ENCODE measurements at places on chromosomes 6 and 20.

GRCh38 chr6:147158881-147159280 lies 45.3 kb upstream of the STXBP5 start:
- no peak overlapping the region for H3K27ac ChIP-seq
- DNase-seq: no peak
- H3K36me3 ChIP-seq: no peaks in the 10 kb centered on the region
- H3K27me3 ChIP-seq: no peaks in the 10 kb centered on the region
- H3K4me1 ChIP-seq: no peaks in the 10 kb centered on the region

- peak overlapping the region; percentile 51 for H3K4me3 ChIP-seq
- H3K36me3 ChIP-seq: no peaks in the 10 kb centered on the region
- no peak overlapping the region for H3K27ac ChIP-seq
- H3K4me1 ChIP-seq: peaks cover 20% of the 10 kb centered on the region
- peaks cover 72% of the 10 kb centered on the region for H3K27me3 ChIP-seq
- DNase-seq: peak; percentile 11
These were observed 4.1 kb downstream of the LINC00237 start for GRCh38 chr20:21101932-21102575.

DNA sequence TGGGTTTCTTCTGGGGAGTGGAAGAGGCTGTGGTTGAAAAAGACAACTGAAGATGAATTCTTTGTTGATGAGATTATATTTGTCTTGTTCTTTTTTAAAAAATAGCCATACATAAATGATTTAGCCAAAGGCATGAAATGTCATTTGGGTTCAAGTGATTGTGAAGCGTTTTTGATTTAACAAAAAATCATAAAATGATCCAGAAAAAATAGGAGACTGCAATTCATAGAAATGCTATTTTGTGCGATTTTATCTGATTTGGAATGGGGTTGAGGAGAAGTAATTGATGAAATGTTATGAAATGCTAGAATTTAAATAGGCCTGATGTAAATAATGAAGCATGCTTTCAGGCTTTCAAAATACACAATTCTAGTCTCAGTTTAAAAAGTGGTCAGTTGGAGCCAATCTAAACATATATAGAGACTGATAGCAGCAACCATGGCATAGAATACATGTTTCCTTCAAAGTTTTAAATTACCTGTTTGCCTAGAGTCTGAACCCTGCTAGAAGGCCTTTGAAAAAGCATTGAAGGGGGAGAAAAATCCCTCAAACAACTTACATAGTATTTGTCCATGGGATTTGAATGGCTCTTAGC lies 21.8 kb downstream of the PFDN4 start:
- H3K27ac ChIP-seq: no peak overlapping the region
- H3K36me3 ChIP-seq: no peaks in the 10 kb centered on the region
- no peak for DNase-seq
- no peak overlapping the region for H3K4me3 ChIP-seq

DNA sequence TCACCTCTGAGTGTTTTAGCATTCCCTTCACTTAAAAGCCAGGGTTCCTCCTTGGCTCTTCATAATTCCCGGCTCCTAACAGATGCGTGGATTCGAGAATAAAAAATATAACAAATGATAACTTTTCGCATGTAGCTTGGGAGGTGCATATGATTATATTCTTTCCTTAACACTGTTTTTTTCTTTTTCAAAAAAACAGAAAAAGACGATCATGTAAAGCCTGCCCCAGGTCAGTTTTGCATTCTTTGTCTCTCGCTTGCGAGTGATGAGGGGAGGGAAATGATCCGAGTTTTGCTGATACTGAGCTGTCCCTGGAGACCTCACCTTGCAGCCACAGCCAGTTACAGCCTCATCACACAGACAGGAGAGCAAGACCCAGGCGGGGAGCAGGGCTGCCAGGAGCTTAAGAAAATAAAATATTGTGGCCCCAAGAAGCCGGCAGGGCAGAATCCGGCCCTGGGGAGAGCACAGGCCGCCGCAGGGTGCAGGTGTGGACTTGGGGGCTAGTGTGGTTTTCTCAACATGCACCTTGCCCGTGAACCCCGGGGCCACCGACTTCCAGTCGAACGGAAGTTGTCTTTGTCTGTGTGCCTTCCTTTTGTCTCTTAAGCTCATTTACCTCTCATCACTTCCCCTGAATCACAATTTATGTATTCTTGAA lies 301.8 kb downstream of the TAF4 start:
- no peaks in the 10 kb centered on the region for H3K36me3 ChIP-seq
- H3K27ac ChIP-seq: no peak overlapping the region
- no peak overlapping the region for H3K4me3 ChIP-seq
- H3K27me3 ChIP-seq: no peaks in the 10 kb centered on the region
- H3K4me1 ChIP-seq: no peaks in the 10 kb centered on the region
- DNase-seq: no peak

DNA sequence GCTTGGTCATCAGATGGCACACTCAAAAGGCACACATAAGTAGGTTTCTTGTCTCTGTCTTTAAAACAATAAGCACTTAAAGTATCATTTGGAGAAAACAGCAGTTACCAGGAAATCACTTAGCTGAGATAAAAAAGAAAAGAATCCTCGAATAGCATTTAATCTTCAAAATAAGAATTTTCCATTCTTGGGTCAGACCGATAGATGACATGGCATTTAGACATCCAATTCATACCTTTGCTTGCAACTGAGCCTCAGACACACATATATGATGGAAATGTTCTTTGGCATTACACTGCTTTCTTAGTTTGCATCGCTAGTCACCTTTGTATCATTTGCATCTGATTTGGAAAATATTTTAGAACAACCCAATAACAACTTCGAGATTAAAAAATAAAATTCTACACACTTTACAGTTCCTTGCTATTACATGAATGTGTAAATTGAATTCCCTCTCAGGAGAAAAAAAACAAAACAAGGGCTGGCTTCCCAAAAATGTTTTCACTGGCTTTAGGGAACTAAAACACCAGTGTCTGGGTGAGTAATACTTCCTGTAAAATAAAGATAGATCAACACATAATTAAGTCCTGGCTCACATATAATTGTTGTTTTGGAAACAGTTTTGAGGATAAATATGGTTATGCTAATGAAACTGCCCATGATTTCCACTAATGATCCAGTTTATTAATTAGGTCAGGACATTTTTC lies 1.3 kb upstream of the RNF217 start:
- DNase-seq: no peak
- H3K27me3 ChIP-seq: no peaks in the 10 kb centered on the region
- no peaks in the 10 kb centered on the region for H3K36me3 ChIP-seq
- no peaks in the 10 kb centered on the region for H3K4me1 ChIP-seq
- no peak overlapping the region for H3K27ac ChIP-seq

GRCh38 chr6:35508542-35508941 lies 4.2 kb downstream of the TULP1 start:
- no peaks in the 10 kb centered on the region for H3K36me3 ChIP-seq
- H3K27me3 ChIP-seq: no peaks in the 10 kb centered on the region
- H3K4me1 ChIP-seq: no peaks in the 10 kb centered on the region
- no peak for DNase-seq
- H3K27ac ChIP-seq: no peak overlapping the region
- no peak overlapping the region for H3K4me3 ChIP-seq

DNA sequence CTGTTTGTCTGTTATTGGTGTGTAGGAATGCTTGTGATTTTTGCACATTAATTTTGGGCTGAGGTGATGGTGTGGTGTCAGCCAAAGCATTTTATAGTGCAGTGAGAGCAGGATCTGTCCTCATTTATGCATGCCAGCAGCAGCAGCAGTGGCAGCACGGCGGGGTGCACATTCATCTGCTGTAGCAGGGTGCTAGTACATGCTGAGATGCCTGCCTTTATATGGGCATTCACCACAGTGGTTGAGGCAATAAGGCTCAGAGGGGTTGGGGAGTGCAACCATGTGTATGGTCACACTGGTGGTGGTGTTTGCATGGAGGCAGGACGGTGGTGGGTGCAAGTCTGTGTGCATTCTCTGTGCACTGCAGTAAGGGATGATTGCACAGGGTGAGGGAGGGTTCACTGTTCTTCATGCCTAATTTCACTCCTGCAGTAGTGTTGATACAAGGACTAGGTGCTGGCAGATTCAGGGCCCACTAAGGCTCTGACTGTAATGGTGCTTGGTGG lies 129.3 kb upstream of the SYNCRIP start:
- no peaks in the 10 kb centered on the region for H3K27me3 ChIP-seq
- DNase-seq: no peak
- H3K4me3 ChIP-seq: no peak overlapping the region
- H3K36me3 ChIP-seq: no peaks in the 10 kb centered on the region

- no peak for DNase-seq
- H3K4me1 ChIP-seq: no peaks in the 10 kb centered on the region
- no peaks in the 10 kb centered on the region for H3K36me3 ChIP-seq
- no peak overlapping the region for H3K4me3 ChIP-seq
- no peak overlapping the region for H3K27ac ChIP-seq
- no peaks in the 10 kb centered on the region for H3K27me3 ChIP-seq
These were observed 49.9 kb downstream of the TGM2 start for GRCh38 chr20:38115205-38115604.

- no peaks in the 10 kb centered on the region for H3K27me3 ChIP-seq
- no peak for DNase-seq
- H3K36me3 ChIP-seq: no peaks in the 10 kb centered on the region
- H3K4me3 ChIP-seq: no peak overlapping the region
- no peak overlapping the region for H3K27ac ChIP-seq
These were observed 18.4 kb downstream of the PKIG start for GRCh38 chr20:44600758-44601201.

- DNase-seq: no peak
- H3K4me1 ChIP-seq: peaks cover 28% of the 10 kb centered on the region
- H3K27me3 ChIP-seq: no peaks in the 10 kb centered on the region
- H3K4me3 ChIP-seq: no peak overlapping the region
- H3K27ac ChIP-seq: no peak overlapping the region
These were observed 117.4 kb downstream of the ZFAND3 start for GRCh38 chr6:37936906-37937305.

DNA sequence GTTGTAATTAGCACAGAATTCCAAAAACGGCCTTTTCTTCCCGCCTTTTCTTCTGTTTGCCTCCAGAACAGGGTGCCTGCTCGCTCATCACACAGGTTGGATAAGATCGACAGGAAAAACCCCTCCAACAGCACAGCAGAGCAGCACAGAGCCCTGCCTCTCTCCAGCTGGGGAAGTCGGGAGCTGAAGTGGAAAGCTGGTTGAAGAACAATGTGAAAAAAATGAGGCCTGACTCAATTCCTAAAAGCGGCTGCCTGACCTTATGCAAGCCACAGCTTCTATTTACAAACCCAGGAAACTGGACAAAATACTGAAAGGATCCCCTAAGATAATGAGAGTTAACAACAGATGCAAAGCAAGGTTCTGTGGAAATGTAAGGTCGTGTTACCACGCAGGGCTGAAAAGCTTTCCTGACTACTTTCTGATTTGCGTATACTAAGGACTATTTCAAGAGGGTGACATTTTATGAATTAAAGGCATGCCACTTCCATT lies 116.9 kb downstream of the TTLL2 start:
- H3K27ac ChIP-seq: no peak overlapping the region
- no peaks in the 10 kb centered on the region for H3K4me1 ChIP-seq
- H3K27me3 ChIP-seq: no peaks in the 10 kb centered on the region

GRCh38 chr6:93964321-93964720 lies 545.0 kb upstream of the EPHA7 start:
- no peak overlapping the region for H3K4me3 ChIP-seq
- no peak overlapping the region for H3K27ac ChIP-seq

DNA sequence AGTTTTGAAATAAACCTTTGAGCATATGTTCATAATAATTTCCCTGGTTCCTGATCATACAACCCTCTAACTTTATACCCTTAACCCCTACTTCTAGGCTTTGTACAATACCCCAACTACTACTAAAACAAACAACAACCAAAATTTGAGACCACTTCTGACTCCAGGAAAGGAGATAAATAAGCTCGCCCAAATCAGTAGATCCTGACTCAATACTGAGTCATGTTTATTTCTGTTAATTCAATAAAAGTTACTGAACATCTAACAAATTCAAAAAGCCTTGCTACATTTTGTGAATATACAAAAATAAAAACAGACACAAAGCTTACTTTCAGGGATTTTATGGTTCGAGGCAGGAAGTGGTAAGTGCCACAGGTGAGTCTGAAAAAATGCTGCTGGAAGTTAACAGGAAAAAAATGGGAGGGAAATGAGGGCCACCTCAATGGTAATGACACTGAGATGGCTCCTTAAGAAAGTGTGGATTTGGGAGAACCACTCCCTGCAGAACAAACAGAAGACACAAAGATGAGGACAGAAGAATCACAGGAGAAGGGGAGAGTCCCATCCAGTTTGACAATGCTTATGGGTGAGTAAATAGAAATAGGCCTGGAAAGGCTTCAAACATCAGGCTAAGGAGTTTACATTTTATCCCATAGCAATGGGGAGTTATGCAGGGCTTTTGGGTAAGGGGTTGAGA lies 63.4 kb downstream of the DST start:
- no peaks in the 10 kb centered on the region for H3K4me1 ChIP-seq
- no peaks in the 10 kb centered on the region for H3K27me3 ChIP-seq
- DNase-seq: no peak
- H3K4me3 ChIP-seq: no peak overlapping the region
- no peak overlapping the region for H3K27ac ChIP-seq

DNA sequence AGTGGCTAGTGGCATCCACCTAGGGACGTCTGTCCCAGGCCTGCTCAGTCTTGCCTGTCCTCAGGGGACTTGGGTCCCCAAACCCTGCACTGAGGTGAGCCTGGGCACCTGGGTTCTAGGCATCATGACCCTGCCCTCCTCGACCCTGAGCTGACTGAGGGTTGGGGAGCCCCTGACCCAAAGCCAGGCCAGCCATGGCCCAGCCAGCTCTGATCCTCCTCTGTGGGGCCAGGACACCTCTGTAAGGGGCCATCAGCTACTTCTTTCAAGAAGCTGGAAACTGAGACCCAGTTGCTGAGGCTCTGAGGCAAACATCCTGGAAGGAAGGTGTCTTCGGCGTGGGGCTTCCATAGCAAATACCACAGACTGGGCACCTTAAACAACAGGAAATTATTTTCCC lies 329.3 kb downstream of the QKI start:
- no peaks in the 10 kb centered on the region for H3K27me3 ChIP-seq
- H3K36me3 ChIP-seq: no peaks in the 10 kb centered on the region
- no peak for DNase-seq
- H3K4me3 ChIP-seq: no peak overlapping the region
- no peak overlapping the region for H3K27ac ChIP-seq

DNA sequence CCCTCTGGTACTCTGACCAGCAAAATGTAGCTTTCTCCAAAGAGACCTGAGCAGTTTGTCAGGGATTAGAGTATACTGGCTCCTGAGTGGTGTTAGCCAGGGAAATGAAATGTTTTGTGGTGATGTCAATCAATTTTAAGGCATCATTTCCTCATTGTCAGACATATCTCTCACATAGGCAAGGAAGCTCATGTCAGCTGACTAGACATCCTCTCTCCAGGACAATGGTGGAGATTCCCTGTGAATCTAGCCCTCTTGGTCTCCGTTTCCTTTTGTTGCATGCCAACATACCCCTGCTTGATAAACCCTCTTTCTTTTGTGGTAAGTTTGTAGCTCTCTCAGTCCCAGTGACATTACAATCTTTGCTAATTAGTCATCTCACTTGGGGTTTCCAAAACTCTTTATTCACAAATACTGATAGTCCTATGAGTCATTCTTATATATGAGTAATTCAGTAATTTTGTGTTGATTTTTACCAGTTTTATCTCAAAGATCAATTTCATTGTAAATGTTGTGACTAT lies 135.6 kb upstream of the PTPRK start:
- no peaks in the 10 kb centered on the region for H3K36me3 ChIP-seq
- H3K4me1 ChIP-seq: no peaks in the 10 kb centered on the region
- no peak overlapping the region for H3K4me3 ChIP-seq
- H3K27me3 ChIP-seq: no peaks in the 10 kb centered on the region
- no peak overlapping the region for H3K27ac ChIP-seq
